ENCODE measurements at places on chromosomes 1 and 21.

DNA sequence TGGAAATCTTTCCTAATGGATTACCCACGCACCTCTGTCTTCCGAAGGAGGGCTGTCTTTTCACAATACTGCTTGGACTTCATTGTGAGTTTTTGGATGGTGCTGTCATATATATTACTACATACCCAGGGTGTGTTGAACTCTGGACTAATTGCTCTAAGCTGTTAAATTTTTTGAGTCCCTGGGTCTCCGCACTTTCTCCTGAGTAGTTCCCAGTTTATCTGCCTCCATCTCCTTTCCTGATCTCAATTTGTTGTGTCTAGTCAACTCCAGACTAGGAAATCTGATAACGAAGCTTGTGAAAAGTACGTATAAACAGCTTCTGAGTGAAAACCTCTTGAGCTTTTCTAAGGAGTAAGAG lies 211.1 kb downstream of the ROR1 start:
- no peak for DNase-seq

DNA sequence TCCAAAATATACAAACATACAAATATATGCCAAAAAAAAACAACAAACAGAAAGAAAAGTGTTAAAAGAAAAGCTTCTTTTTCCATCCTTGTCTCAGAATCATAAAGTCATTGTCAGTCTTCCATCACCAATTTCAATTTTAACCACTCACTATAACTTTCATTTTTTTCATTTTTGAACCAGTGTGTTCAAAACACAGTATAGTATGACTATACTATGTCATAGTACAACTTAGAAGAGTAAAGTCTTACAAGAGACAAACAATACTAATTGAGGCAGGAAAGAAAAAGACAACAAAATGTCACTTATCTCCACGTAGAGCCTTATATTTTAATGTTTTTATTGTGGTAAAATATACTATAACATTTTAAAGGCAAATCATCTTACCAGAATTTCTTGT lies 7.6 kb downstream of the NSL1 start:
- DNase-seq, result no peak

GRCh38 chr21:25964015-25964414 lies 206.6 kb downstream of the APP start:
- no peak for DNase-seq

- no peak for DNase-seq
Observed at GRCh38 chr1:87151500-87152421, 176.9 kb upstream of the LMO4 start.

DNA sequence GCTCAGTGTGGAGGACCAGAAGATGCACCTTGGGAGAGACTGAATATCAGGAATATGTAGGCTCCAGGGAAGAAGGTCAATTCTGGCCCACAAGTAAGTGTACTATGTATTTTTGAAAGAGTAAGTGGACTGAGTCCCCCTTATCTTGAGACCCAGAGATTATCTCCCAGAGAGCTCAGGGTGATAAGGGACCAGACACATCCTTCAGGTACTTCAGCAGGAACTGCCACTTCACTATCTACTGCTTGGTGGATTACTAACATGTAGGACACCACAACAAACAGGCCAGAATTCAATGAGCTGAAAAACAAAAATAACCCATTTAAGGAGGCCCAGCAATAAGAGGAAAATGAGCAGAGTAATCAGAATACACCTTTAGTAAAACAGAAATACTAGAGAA lies 119.2 kb downstream of the ZNF644 start:
- no peak for DNase-seq

DNA sequence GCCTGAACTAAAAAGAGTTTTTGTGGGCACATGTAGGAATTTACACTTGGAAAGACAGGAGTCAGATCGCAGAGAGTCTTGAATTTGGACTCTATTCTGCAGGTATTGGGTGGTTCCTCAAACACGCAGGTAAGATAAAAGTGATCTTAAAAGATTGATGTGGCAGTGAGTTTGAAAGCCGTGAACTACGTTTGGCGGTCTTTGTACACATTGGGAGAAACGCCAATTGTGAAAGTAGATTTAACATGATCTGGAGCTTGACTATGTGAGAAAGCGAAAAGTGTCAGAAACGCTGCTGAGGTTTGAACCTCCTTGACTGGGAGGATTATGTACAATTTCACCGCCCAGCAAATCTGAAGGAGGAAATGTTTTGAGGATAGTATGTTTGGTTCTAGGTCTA lies 1.5 kb upstream of the PPP2R5A start:
- DNase-seq, result no peak

DNA sequence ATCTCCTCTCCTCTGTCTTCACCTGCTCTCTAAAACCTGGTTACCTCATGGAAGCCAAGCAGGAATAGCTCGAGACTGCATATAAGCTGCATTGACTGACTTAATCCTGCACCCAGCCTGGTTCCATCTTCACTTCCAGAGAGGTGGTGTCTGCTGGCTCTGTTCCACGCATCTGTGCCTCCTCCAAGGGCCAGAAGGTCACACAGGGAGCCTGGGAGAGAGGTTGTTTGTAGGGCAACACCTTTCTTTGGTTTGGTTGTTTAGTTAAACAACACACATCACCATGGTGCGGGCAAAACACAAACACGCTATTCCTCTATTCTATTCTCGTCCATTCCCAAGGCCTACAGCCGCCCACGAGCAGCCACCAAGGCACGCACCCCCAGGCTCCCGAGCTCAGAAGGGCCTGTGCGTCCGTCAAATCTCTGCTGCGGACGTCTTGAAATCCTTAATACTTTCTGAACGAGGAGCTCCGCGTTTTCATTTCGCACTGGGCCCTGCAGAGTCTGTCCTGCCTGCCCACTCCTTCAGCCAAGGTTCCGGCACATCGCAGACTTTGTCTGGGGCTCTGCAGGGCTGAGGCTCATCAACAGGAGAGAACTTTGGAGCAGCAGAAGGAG lies 116.2 kb downstream of the RIPK4 start:
- DNase-seq, result no peak

GRCh38 chr1:226761322-226761721 lies 22.2 kb upstream of the ITPKB start:
- DNase-seq, result no peak

DNA sequence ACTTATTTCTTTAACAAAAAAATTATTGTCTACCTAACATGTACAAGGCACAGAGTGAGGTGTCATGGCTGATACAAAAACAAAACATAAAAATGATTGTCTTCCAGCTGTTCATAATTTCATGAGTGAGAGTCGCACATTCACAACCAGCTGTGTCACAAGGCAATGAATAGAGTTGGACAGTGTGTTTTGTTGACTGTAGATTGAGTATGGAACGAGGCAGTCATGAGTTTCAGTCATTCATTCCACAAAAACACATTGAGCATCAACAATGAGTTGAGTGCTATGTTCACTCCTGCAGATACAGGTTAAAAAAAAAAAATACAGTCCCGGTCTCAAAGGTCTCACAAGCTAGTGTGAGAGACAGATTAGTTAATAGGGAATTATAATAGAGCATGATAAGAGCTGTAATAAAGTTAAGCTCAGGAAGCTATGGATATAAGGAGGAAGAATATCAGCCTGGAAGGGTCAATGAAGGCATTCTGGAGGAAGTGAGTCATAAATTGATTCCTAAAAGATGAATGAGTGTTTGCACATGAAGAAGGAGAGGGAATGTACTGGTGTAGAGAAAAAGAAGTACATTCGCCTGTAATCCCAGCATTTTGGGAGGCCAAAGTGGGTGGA lies 47.8 kb upstream of the ARHGAP29 start:
- DNase-seq, result no peak

- DNase-seq, result no peak
Observed at GRCh38 chr1:88462488-88463261, 221.4 kb upstream of the PKN2 start.

- peak; percentile 61 for DNase-seq
Observed at GRCh38 chr1:240189386-240189989, 97.8 kb downstream of the FMN2 start.

DNA sequence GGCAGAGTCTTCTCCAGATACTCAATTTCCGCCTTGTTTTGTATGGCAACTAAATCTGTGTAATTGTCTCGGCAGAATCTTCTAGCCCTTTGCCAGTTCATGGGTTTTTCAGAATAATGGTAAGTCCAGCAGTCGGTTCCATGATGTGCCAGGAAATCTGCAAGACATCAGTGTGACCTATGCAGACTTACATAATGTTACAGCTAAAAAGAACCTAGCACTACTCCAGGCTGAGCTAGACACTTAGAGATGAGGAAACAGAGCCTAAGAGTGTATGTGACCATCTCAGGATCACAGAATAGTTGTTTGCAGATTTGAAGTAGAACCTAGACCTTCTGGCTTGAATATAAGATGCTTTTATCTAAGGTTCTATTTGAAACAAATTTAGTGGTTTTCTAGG lies 2.8 kb downstream of the SELL start:
- DNase-seq, result no peak

- no peak for DNase-seq
Observed at GRCh38 chr1:152520561-152521090, 6.3 kb downstream of the CRCT1 start.

DNA sequence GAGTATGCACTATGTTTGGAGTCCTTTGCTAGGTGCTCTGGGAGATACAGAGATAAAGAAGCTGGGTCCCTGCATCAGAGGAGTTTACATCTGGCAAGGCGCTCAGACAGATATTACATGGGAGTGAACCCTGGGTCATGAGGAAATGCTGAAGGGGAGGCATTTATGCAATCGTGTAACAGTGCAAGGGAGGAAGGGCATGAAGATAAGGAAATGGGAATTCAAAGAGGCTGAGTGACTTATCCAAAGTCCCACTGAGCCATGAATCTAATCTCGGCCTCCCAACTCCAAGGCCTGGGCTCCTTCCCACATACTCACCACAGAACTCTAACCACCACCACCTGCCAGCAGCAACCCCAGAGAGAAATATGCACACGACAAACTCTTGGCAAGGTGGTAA lies 51.6 kb downstream of the FAM163A start:
- no peak for DNase-seq

GRCh38 chr1:89995598-89996449 lies 914 bp downstream of the ZNF326 start:
- DNase-seq, result no peak

- DNase-seq, result no peak
Observed at GRCh38 chr21:38386967-38387366, 111.3 kb downstream of the ERG start.

- no peak for DNase-seq
Observed at GRCh38 chr1:112542206-112542973, 33.6 kb downstream of the WNT2B start.

DNA sequence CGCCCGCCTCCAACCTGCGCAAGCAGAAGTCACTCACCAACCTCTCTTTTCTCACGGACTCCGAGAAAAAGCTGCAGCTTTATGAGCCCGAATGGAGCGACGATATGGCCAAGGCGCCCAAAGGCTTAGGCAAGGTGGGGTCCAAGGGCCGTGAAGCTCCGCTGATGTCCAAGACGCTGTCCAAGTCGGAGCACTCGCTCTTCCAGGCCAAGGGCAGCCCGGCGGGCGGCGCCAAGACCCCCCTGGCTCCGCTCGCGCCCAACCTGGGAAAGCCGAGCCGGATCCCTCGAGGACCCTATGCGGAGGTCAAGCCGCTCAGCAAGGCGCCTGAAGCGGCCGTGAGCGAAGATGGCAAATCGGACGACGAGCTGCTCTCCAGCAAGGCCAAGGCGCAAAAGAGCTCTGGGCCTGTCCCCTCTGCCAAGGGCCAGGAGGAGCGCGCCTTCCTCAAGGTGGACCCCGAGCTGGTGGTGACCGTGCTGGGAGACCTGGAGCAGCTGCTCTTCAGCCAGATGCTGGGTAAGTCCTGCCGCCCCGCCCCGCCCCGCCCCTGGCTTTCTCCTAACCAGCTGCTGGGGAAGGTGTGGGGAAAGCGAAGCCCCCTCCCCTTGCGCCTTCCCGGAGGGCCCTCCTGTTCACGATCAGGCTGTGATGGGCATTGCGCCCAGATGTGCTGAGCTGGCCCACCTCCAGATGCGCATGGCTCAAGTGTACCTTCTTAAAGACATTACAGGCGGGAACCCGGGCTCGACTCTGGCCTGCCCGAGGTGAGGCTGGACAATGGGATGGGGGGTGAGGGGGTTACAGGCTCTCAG lies 110.2 kb downstream of the NAV1 start:
- peak; percentile 41 for DNase-seq

DNA sequence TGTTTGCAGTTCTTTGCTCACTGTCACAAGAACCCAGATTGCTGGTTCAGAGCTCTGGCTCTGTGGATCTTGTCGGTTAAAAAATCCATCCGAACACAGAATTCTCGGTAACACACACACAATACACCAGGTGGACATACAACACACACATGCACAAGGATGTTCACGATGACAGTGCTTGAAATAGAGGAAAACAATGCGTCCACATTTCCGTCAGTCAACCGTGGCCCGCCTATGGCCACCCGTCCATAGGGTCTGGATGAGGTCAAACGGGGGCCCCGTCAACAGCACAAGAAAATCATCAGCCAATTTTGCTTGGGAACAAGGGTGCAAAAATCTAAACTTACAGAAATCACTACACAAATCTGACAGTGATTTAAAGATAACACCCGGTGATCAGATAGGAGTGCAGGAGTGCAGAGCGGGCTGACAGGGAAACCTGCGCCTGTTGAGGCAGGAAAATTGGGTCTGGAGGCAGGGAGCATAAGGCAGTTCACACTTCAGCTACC lies 50.4 kb upstream of the SLC19A1 start:
- DNase-seq, result no peak

- DNase-seq, result no peak
Observed at GRCh38 chr1:228500143-228500734, 13.1 kb downstream of the RNF187 start.

DNA sequence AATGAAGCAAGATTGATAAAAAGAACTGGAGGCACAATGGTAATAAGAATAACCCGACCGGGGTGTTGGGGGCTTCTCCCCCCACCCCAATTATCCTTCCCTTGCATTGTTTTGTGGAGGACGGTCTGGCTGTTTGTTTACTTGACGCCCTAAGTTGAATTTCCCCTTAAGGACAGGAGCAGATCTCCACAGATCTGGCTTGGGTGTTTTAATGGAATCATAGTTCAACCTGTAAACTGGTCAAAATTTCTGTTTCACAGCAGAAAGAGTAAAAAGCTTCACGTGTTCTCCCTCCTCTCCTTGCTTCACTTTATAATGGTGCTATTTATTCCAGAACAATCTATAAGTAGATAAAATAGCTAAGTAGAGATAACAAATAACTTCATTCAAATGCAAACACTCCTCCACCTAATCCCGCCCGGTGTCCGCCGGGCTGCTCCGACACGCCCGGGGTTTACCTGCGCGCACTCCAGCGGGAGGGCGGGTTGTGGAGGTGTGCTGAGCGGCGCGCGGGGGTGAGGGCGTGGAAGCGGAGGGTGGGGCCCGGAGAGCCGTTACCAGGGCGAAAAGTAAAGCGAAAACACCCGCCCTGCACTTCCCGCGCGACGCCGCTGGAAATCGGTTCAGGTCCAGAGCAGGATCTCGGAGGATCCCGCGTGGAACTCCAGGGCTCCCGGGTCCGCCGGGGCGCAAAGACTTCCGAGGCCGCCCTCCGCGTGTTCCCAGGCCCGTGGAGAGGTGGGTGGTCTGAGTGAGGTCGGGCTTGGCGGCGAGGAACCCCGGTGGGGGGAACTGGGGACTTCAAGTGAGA lies 2.0 kb upstream of the ATF3 start:
- no peak for DNase-seq

GRCh38 chr1:9701665-9702064 lies 50.1 kb downstream of the PIK3CD start:
- DNase-seq, result no peak

Data from A549 (cell line).